Upper lobe of left lung (tissue), 6 donors: ENCODE measurements at places on chromosomes 7 and 10. TPM values are rescaled to one million over a fixed set of nuclear protein-coding genes. Genes with fewer than 3 reads are reported as not detected.

DNA sequence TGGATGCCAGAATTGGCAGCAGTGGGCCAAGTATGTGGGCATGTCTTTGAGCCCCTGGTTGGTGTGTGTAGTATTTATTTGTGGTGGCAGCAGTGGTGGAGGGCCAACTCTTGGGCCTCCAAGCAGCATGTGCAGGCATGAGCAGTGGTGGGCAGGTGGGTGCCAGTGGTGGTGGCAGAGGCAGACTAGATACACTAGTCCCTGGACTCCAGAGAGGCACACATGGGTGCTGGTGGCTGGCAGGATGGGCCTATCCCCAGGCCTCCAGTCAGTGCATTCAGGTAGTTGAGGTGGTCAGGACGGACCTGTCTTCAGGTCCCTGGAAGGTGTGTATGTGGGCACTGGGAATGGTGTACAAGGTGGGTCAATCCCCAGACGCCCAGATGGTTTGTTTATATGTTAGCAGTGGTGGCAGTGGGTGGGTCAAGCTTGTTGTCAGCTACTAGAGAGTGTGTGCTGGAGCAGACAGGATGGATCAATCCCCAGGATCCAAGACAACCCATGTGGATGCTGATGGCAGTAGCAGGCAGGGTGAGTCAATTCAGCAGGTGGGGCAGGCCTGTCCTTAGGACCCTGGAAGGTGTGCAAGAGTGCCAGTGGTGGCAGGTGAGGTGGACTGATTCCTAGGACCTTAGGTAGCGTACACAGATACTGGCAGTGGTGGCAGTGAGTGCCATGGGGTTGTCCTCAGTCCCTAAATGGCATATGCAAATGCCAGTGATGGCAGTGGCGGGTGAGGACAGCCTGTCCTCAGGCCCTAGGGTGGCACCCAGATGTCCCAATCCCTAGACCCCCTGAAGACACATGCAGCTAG is 294.3 kb downstream of the RPS24 start:
- no peak for DNase-seq
- H3K27me3 ChIP-seq: no peaks in the 10 kb centered on the region
- H3K4me1 ChIP-seq: no peaks in the 10 kb centered on the region
- H3K36me3 ChIP-seq: no peaks in the 10 kb centered on the region
- no peak overlapping the region for H3K27ac ChIP-seq
- no peak overlapping the region for H3K4me3 ChIP-seq

- H3K4me1 ChIP-seq: peaks cover 7% of the 10 kb centered on the region
- no peaks in the 10 kb centered on the region for H3K36me3 ChIP-seq
- DNase-seq: no peak
- H3K27ac ChIP-seq: no peak overlapping the region
These were observed 4.4 kb upstream of the SLF2 start for GRCh38 chr10:100908378-100908777.

- H3K36me3 ChIP-seq: no peaks in the 10 kb centered on the region
These were observed 90.3 kb downstream of the BTRC start for GRCh38 chr10:101444058-101444898.

DNA sequence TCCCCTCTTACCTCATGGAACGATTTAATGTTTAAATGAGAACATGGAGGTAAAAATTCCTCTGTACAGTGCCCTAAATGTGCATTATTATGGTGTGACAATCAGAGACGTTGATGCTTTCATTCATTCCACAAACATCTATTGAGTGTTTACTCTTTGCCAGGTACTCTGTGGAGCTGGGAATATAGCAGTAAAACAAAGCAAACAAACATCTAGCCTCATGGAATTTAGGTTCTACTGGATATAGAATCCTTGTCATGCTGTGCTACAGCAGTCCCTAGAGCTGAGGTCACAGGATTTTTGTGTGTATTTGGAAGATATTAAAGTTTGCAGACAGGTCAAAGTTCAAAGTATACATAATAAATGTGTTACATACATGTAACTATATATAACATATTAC is 140.7 kb downstream of the CUBN start:
- no peak overlapping the region for H3K4me3 ChIP-seq
- H3K27me3 ChIP-seq: no peaks in the 10 kb centered on the region
- H3K4me1 ChIP-seq: peaks cover 14% of the 10 kb centered on the region
- no peak overlapping the region for H3K27ac ChIP-seq

- no peaks in the 10 kb centered on the region for H3K36me3 ChIP-seq
- DNase-seq: no peak
- H3K4me1 ChIP-seq: no peaks in the 10 kb centered on the region
These were observed 279.7 kb downstream of the AUTS2 start for GRCh38 chr7:69878015-69878414.

The GARIN1A gene
- 1.2 TPM for total RNA-seq

The HOXA7 gene
- 3.3 TPM for total RNA-seq

The NACAD gene
- total RNA-seq: 1.0 TPM

The SPDYE2B gene
- not detected for total RNA-seq

The PCLO gene
- total RNA-seq: 14.1 TPM

The PTPRE gene
- total RNA-seq: 89.2 TPM
